ENCODE measurements at places on chromosomes 3 and 15. TPM values are rescaled to one million over a fixed set of nuclear protein-coding genes. Genes with fewer than 3 reads are reported as not detected.
A peak's percentile ranks its signal among the peaks of the same experiment; 100 is the strongest.

CYP19A1 gene
- total RNA-seq: 24.0 TPM

ISLR gene
- 120 TPM for total RNA-seq

GRIP2 gene
- 2.3 TPM for total RNA-seq

ITGB5 gene
- total RNA-seq: 138 TPM

UTS2B gene
- total RNA-seq: 0.89 TPM

ADIPOQ gene
- total RNA-seq: 21.0 TPM

ZNF80 gene
- not detected for total RNA-seq

DNA sequence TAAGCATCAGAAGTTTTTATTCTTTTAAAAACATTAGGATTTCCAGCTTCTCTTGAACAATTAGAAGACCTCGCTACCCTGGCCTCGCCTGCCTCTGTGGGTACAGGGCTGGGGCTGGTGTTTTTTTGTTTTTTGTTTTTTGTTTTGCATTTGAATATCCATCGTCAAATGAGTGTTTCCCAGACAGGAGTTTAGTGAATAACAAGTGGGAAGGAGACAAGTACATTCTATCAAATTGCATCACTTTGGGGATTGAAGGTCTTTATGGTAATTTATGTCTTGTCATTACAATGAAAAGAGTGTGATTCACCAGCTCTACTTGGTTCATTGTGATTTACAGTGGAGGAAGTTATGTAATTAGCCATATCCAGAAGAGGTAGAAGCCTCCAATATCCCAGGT is 161.1 kb upstream of the UBE2E1 start:
- DNase-seq: no peak

DNA sequence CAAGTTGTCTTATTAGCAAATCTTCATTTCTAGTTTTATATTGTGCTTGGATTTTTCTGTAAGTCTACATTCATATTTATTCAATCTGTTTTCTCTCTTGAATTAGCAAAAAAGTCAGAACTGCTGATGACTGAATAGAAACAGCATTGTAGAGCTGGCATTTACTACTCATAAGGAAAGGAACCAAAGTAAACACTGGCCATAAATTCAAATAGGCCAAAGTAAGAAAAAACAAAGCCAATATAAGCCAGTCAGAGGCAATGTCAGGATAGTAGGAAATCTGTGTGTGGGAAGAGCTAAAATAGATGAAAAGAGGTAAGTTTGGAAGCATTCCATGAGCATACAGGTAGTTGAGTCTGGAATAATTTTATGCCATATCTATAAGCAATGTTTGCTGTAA is 307.2 kb upstream of the SLITRK3 start:
- DNase-seq: no peak

DNA sequence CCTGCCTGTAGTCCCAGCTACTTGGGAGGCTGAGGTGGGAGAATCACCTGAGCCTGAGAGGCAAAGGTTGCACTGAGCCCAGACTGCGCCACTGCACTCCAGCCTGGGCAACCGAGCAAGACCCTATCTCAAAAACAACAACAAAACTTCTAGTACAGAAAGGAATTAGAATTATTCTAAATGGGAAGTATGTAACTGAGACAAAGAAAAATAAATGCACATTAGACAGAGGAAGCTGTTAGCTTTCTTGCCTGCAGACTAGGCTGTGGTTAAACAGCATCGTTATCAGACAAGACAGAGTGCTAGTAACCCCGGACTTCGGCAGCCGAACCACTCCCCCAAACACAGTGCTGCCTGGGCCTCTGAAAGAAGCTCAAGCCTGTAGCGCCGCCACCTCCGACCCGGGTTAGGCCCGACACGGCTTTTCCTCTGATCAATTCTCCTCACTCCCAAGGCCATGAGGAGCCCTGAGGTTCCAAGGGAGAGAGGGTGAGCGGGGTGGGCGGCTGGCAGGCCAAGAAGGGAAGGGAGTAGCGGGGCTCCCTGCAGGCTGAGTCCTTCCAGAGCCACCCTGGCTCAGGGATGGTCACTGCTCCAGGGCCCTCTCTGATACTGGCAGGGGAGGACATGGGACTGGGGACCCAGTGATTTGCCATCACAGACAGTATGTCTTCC is 44.8 kb upstream of the MUC4 start:
- no peak for DNase-seq

- DNase-seq: no peak
Observed at GRCh38 chr3:61532739-61533500, 28.5 kb upstream of the PTPRG start.

GRCh38 chr3:197325773-197326172 is 27.4 kb upstream of the DLG1 start:
- DNase-seq: no peak

- DNase-seq: no peak
Observed at GRCh38 chr3:23859012-23859743, 53.4 kb downstream of the UBE2E1 start.

- DNase-seq: no peak
Observed at GRCh38 chr3:185789891-185790830, 34.7 kb downstream of the IGF2BP2 start.

- DNase-seq: no peak
Observed at GRCh38 chr3:186247821-186248814, 113.9 kb downstream of the DGKG start.

- DNase-seq: no peak
Observed at GRCh38 chr3:100971798-100972197, 21.4 kb downstream of the ABI3BP start.

DNA sequence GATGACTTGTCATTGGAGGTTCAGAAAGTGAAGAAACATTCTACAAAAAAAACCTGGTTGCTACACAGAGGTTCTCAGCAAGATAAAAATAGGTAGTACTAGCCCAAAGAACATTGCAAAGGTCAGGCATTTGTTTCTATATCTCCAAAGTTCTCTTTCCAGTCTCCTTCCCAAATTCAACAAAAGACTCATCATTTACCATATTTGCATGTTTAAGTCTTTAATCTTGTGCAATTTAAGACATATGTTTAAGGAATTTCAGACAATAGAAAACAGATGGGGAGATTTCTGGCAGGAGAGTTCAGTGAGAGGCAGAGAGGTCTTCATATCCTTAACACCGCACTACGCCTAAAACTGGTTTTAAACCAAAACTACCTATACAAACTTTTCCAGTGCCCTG is 173.8 kb upstream of the THBS1 start:
- DNase-seq: no peak

DNA sequence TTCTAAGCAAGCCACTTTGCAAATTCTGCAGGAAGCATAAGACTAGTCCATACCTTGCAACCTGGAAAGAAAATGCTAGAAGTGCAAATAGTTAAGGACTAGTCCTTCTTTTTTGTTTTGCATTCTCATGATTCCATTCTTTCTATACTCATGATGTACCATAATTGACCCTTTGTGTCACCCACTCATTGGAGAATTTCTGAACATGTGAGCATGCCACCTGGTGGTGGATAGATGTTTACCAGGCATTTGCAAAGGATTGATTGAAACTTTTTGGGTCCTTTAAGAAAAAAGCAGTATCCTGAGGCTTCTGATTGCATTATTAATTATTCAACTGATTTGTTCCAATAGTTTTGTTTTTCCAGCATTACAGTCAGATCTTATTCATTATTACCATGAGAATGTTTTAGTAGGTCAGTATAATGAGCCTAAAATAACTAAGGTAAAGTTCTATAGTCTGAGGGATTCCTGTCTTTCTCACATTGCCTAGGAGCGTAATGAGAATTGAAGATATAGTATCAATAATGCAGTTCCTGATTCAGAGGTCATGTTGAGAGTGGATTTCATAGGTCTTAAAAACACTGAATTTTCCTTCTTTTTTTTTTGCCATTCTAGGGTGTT is 20.2 kb upstream of the DIPK2A start:
- DNase-seq: no peak

DNA sequence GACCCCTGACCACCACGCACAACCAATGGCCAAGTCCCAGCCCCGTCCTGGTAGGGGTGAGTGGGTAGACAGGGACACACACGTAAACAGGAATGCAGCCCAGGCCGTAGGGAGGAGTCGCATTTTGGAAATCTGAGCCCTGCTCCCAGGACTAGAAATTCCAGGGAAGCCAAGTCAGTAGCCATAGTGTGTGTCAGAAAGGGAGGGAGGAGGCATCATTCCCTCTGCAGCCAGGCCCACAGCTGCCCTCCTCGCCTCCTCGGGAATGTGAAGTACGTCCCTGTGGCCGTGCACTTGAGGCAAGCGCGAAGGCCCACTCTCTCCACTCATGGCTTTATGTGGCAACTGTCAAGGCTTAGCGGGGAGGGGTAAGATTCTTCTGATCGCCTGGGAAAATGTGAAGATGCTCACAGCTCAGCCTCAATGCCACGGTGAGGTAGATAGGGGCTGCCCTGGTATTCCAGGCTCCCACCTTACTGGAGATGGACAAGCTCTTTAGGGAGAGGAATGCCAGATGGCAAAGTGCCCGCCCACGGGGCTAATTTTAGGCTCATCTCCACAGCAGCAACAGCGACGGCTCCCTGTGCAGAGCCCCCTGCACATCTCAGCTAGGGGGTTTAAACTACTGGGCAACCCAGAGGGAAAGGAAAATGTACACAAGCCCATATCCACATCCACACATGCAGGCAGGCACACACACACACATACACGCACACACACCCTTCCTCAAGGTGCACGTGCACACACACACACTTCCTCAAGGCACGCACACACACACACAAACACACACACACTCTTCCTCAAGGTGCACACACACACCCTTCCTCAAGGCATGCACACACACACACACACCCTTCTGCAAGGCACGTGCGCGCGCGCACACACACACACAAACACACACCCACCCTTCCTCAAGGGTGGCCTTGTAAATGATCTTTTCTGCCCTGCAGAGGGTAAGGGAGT is 65.5 kb downstream of the ADCY5 start:
- no peak for DNase-seq

- no peak for DNase-seq
Observed at GRCh38 chr3:169094204-169094603, 569.3 kb downstream of the MECOM start.

DNA sequence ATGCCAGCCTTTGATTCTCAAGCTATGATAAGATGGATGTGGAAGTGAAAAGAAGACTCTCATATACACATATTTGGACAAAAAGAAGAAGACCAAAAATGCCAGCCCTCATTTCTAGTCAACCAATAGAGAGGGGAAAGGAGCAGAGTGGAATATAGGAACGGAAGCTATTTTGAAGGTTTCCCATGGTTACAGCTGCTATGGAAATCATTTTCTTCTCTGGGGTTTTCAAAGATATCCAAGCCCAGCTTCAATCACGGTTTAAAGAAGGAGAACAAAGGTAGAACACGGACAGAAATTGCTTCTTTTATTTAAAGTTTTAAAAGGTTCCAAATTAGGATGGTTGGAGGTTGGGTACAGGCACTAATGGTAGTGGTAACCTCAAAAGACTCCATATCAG is 181.0 kb upstream of the PRICKLE2 start:
- no peak for DNase-seq

DNA sequence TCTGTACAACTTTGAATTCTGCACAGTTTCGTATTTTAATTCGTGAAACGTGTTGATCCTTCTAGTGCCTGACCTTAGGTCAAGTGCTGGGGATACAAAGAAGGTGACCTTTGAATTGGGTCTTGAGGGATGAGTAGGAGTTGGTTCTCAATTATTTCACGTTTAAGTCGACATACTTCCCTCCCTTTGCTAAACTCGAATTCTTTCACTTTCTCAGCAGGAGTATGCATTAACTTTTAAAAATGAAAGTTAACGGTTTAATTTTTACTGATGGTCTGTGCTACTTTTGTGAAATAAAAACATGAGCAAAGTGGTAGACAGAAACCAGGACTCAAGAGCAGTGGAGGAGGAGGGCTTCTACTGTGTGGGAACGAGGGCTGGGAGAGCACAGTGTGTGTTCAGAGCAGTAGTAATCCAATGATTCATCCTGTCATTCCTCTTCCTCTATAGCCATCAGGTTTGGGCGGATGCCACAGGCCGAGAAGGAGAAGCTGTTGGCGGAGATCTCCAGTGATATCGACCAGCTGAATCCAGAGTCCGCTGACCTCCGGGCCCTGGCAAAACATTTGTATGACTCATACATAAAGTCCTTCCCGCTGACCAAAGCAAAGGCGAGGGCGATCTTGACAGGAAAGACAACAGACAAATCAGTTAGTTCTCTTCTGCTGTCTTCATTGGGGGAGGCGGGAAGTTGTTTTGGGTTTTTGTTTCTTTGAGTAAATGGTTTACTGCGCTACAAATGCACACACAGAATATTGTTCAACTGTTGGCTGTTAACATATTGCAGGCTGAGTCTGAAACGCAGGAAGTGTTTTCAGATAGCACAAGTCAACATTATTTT is 78.6 kb upstream of the TSEN2 start:
- peak; percentile 77 for DNase-seq

GRCh38 chr3:16875876-16876550 is 8.7 kb upstream of the PLCL2 start:
- DNase-seq: no peak

- no peak for DNase-seq
Observed at GRCh38 chr3:121619691-121620090, 26.5 kb downstream of the FBXO40 start.

GRCh38 chr15:66187271-66187670 is 66.3 kb downstream of the MEGF11 start:
- peak; percentile 45 for DNase-seq

DNA sequence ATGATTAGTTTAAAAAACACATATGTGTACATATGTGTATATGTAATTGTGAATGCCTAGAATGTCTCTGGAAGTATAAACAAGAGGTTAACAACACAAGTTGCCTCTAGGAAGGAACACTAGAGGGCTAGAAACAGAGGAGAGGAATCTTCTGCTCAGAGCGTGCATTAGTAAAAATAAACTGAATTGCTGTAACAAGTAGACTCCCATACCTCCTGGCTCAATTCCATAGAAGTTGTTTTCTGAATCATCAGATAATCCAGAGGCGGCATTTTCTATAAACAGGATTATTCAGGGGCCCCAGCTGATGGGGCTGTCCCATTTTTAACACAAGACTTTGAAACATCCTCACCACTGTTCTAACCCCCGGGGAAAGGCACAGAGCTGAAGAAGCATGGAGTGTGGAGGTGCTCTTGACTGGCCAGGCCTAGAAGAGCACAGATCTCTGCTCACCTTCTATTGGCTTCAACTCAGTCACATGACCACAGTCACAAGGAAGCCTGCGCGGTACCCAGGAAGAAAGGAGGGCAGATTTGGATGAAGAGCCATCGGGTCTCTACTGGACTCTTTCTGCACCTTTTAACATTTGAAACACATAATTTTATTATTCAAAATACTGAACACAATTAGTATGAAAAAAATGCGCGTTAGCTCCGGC is 145.7 kb downstream of the TLE3 start:
- no peak for DNase-seq

- DNase-seq: no peak
Observed at GRCh38 chr3:111315930-111316587, 225.9 kb upstream of the CD96 start.

DNA sequence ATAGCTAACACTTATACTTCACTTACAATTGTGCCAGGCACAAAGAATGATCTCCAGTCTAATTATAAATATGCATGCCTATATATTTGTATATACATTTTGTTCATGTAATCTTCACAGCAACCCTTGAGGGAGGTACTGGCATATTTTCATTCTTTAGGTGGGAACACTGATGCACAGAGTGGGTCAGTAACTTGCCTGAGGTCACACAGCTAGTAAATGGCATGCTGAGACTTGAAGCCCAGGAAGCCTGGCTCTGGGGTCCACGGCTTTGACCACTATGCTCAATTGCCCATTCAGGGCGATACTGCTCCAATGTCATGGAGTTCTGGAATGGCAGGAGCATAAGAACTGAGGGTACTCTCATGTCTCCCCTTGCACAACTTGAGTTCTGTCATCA is 139.8 kb downstream of the SHQ1 start:
- no peak for DNase-seq

Measured in sciatic nerve (tissue), 2 donors.